ENCODE measurements at places on chromosomes 3 and 15. TPM values are rescaled to one million over a fixed set of nuclear protein-coding genes. Genes with fewer than 3 reads are reported as not detected.

DNA sequence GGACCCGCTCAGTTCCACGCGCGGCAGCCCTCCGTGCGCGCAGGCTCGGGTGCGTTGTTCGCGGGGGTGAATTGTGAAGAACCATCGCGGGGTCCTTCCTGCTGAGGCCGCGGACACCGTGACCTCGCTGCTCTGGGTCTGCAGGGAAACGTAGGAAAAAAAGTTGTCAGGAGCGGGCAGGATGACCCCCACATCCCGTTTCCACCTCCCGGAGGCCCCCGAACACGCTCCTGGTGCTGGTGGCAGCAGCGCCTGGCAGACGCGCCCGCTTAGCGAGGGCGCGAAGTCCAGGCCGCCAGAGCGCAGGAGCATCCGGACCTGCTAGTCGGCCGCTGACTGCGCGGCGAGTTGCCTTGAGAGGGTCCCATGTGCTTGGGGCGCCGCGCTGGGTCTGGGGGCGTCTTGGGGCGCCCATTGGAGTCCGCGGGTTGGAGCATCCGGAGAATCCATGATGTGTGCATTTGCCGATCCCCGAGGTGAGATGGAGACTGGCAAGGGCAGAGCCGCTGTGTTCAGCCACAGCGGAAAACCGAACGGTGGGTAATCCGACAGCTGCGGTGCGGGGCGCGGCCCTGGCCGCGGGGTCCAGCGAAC is 520 bp downstream of the GREM1 start:
- no peak for DNase-seq
- H3K36me3 ChIP-seq, result no peaks in the 10 kb centered on the region
- H3K4me3 ChIP-seq, result no peak overlapping the region
- peaks cover 63% of the 10 kb centered on the region for H3K27me3 ChIP-seq
- H3K27ac ChIP-seq, result no peak overlapping the region

GRCh38 chr15:70322051-70322668 is 224.4 kb upstream of the TLE3 start:
- H3K4me1 ChIP-seq, result no peaks in the 10 kb centered on the region
- no peaks in the 10 kb centered on the region for H3K27me3 ChIP-seq
- no peak overlapping the region for H3K4me3 ChIP-seq
- no peak overlapping the region for H3K27ac ChIP-seq
- no peaks in the 10 kb centered on the region for H3K36me3 ChIP-seq

TMEM40 gene
- not detected for total RNA-seq

CAND2 gene
- total RNA-seq, result 2.7 TPM

DNA sequence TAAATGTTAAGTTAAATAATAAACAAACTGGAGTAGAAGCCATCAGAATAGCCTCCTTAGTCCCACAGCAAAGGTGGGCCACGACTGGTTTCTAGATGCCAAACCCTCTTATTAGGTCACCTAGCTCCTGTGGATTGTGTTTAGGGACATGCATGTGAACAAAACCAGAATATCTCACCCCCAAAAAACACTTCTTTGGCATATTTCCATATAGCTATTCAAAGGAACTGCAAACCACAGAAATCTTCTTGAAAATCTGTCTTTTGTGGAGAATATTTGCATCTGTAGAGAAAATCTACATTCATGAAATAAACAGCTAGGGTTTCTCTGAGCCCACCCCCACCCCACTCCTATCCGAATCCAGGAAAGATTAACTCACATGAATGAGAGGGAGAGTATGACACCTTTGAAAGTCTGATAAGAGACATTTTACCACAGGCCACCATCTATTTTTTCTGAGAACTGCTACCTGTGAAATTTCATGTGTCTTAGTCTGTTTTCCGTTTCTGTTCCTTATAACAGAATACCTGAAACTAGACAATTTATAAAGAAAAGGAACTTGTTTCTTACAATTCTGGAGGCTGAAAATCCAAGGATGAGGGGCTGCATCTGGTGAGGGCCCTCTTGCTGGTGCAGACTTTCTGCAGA is 159.4 kb downstream of the NEK10 start:
- no peaks in the 10 kb centered on the region for H3K27me3 ChIP-seq
- H3K27ac ChIP-seq, result no peak overlapping the region
- H3K4me3 ChIP-seq, result no peak overlapping the region
- no peaks in the 10 kb centered on the region for H3K36me3 ChIP-seq
- no peak for DNase-seq

- no peak overlapping the region for H3K27ac ChIP-seq
- H3K36me3 ChIP-seq, result no peaks in the 10 kb centered on the region
- H3K27me3 ChIP-seq, result peaks cover 2% of the 10 kb centered on the region
- peaks cover 23% of the 10 kb centered on the region for H3K4me1 ChIP-seq
- peak; percentile 34 for DNase-seq
Measured at GRCh38 chr3:183435661-183436060, 7.2 kb upstream of the MCF2L2 start.

GRCh38 chr3:55143336-55143735 is 215.5 kb upstream of the LRTM1 start:
- no peaks in the 10 kb centered on the region for H3K4me1 ChIP-seq
- H3K36me3 ChIP-seq, result no peaks in the 10 kb centered on the region
- no peak overlapping the region for H3K27ac ChIP-seq

Measured in activated naive CD4-positive, alpha-beta T cell treated with anti-CD3 and anti-CD28 coated beads for 36 hours (primary cell).